ENCODE measurements at places on chromosomes 5 and 9.

GRCh38 chr5:35856765-35857351 is at the start of gene IL7R:
Gene IL7R, plus strand, starts transcription at chr5:35856891. Its CDS starts 87 bp downstream, at chr5:35856978.
- DNase-seq, result no peak

DNA sequence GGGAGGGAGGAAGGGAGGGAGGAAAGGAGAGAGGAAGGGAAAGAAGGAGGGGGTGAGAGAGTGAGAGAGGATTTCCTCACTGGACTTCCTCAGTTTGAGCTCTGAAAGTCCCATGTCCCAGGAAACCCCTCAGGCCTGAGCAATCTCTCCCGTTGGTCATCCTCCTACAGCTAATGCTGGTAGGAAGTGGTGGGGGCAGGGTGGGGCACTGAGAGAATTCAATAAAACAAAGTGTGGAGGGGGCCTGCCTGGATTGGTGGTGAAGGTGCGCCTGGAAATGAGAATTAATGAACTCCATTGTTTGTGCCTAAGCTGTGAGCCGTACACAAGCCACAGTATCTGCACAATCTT is 195.0 kb downstream of the RGS3 start:
- DNase-seq, result no peak

- no peak for DNase-seq
Measured at GRCh38 chr9:112887381-112887780, 3.3 kb downstream of the SLC46A2 start.

GRCh38 chr9:113380869-113381378 is 4.1 kb upstream of the HDHD3 start:
- DNase-seq, result no peak

GRCh38 chr9:123251741-123252140 is 16.6 kb downstream of the STRBP start:
- no peak for DNase-seq
